ENCODE measurements at places on chromosomes 6 and 20.

GRCh38 chr20:46951840-46952497, 57.3 kb downstream of the EYA2 start:
- DNase-seq, result no peak

DNA sequence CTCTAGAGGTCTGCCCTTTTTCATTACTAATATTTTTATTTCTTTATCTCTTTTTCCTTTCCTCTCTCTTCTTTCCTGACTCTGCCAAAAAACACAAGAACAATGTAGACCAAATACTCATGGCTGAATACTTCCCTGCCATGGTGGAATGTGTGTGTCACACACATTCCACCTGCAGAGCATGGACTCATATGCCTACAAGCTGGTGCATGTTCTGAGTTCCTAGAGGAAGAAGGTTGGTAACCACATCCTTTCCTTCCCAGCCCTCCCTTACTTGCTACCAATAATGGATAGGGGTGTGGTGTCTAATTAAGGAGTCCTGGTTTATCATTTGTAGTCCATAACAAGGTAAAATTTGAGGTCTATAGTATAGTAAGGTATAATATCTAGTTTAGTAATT, 15.2 kb upstream of the CST9L start:
- no peak for DNase-seq

GRCh38 chr20:20103486-20103885, 51.2 kb downstream of the CFAP61 start:
- DNase-seq, result no peak

DNA sequence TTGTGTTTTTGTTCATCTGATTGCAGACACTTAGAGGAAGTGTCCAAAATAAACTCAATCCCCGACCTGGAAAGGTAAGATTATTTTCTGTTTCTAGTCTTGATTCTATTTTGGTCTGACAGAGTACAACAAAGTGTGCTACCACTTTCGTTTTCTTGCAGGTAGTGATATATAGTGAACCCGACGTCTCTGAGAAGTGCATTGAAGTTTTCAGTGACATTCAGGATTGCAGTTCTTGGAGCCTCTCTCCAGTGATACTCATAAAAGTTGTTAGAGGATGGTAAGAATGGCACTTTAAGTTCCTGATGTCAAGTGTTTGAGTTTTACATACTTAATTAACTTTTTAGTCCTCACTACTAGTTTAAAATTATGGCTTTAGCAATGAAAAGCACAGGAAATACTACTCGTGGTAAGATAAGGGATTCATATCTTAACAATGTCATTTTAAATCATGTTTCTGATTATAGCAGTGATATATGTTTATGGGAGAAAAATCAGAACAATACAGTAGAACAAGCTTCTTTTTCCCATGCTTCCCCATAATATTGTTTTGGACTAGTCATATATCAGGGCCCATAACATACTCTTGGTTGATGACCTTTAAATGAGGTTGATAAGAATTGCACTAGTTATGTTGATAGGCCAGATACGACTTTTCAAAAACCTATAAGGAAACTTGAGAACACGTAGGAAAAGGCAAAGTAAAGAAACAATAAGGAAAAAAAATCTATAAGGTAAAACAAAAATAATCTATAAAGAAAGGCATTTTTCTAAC, 104.0 kb downstream of the RTN4IP1 start:
- DNase-seq, result no peak

GRCh38 chr6:106997392-106998158, 23.0 kb upstream of the CD24 start:
- no peak for DNase-seq

- DNase-seq, result no peak
Measured at GRCh38 chr6:137414599-137414998, 79.6 kb downstream of the OLIG3 start.

- no peak for DNase-seq
Measured at GRCh38 chr6:134061440-134061839, 9.0 kb upstream of the SLC2A12 start.

- DNase-seq, result no peak
Measured at GRCh38 chr20:49445176-49445575, 37.3 kb downstream of the KCNB1 start.
